Breast epithelium (tissue), 4 donors: ENCODE measurements at places on chromosomes 7 and 10. TPM values are rescaled to one million over a fixed set of nuclear protein-coding genes. Genes with fewer than 3 reads are reported as not detected.

The HDAC9 gene
- total RNA-seq, result 7.2 TPM

DNA sequence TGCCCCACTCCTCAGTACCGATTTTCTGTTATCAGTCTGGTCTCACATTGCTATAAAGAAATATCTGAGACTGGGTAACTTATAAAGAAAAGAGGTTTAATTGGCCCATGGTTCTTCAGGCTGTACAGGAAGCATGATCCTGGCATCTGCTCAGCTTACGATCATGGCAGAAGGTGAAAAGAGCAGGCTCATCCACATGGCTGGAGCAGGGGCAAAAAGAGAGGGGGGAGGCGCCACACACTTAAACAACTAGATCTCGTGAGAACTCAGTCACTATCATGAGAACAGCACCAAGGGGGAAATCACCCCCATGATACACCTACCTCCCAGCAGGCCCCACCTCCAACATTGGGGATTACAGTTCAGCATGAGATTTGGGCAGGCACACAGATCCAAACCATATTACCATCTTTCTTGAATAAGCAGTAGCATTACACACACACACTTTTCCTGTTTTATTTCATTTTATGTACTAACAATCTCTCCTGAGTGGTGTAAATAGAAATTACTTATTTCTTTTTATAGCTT, 53.3 kb downstream of the TRIM24 start:
- DNase-seq, result no peak

The AGR3 gene
- 37.3 TPM for total RNA-seq

DNA sequence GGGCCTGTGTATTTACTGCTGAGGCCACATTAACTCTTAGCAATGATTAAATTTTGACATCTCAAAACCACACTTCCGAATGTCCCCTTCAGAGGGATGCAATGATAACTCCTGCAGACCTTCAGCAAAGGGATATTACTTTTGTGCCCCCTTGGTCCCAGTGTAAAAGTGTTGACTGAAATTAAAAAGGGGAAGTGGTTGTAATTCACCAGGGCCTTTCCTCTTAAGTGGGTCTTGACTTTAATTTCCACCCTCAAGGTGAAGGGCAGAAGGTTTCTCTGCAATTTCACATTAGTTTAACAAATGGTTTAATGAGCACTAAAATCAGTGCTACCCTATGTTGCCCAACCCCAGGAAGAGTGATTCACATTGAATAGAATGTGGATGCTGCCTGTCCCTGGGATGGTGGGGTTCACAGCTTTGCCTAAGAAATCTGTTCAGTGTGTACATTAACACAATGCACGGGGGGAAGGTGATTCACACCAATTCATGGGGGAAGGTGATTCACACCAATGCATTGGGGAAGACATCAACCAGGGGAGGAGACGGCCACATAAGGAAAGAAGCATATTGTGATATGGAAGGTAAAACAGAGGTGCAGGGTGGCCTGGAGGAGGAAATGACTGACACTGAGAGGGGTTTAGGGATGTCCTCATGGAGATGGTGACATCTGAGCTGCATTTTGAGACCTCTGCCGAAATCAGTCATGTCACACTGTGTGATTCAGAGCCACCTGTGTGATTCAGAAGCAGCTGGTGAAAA, 19.4 kb upstream of the TNS3 start:
- DNase-seq, result no peak
